ENCODE measurements at places on chromosomes 6 and 20.

DNA sequence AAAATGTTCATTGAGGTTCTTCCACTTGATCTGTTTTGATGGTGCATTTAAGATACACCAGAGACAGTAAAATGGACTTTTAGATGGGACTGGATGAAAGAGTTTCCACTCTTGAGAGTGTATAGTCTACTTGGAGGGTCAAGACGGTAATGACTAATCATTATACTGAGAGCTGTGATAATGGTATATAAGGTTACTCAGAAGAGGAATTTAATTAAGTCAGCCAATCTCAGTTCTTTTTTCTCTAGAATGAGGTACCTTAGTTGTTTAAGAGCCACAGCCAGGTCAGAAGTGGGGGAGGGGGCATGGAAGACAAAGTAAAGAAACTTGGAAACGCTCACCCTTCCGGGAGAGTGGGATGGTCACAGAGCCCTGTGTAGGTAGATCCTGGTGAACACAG is 123.9 kb downstream of the MAP3K4 start:
- no peak for DNase-seq

GRCh38 chr6:15960740-15961634 is 167.9 kb upstream of the MYLIP start:
- DNase-seq: no peak

DNA sequence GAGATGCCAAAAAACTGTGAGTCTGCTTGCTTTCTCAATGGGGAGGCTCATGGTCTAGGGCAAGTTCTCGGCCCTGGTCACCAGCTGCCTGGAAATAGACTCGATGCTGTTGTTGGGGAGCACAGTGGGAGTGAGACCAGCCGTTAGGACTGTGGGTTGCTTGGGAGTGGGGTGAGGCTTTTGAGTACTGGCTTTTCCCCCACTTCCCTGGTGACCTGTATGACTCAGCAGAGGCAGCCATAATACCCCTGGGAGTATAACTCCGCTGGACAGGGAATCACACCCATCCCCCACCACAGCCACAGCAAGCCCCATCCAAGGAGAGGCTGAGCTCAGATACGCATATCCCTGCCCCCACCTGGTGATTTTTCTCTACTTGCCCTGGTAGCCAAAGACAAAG is 48.9 kb upstream of the OGFRL1 start:
- no peak for DNase-seq

DNA sequence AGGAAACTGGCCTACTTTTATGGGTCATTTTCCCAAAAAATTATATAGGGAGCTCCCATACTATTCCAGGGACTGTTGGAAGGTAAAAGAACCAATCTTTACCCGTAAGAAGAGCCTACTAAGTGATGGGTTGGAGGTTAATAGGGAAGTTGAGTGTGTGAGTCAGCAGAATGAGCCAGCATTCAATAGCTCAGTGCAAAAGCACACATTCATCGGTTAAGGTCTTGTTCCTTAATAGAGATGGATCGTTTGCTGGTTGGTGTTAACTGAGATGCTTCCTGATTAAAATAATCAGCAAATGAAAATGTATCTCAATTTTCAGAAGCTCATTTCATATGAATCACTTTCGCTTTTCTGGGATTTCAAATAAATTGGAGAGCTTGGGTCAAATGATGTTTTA is 115.3 kb upstream of the MRPS10 start:
- no peak for DNase-seq

GRCh38 chr20:37574199-37574890 is 46.7 kb upstream of the BLCAP start:
- DNase-seq: no peak

DNA sequence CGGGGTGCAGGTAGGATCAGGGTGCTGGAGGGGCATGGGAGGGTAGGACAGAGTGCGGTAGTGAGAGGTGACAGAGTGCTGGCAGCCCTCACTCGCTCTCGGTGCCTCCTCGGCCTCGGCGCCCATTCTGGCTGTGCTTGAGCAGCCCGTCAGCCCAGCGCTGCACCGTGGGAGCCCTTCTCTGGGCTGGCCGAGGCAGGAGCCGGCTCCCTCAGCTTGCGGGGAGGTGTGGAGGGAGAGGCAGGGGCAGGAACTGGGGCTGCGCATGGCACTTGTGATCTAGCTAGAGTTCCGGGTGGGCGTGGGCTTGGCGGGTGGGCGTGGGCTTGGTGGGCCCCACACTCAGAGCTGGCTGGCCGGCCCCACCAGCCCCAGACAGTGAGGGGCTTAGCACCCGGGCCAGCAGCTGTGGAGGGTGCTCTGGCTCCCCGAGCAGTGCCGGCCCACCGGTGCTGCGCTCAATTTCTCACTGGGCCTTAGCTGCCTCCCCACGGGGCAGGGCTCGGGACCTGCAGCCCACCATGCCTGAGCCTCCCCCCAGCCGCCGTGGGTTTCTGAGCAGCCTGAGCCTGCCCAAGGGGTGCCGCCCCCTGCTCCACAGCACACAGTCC is 112.8 kb upstream of the DUSP22 start:
- DNase-seq: no peak

GRCh38 chr6:44012078-44012493 is 115.2 kb downstream of the MRPL14 start:
- no peak for DNase-seq

GRCh38 chr6:108685970-108686369 is 125.3 kb downstream of the FOXO3 start:
- no peak for DNase-seq

Measured in cortex of kidney (tissue), 1 donor.